ENCODE measurements at places on chromosomes 6 and 20.

GRCh38 chr20:47062226-47062890 lies 167.7 kb downstream of the EYA2 start:
- DNase-seq = no peak

DNA sequence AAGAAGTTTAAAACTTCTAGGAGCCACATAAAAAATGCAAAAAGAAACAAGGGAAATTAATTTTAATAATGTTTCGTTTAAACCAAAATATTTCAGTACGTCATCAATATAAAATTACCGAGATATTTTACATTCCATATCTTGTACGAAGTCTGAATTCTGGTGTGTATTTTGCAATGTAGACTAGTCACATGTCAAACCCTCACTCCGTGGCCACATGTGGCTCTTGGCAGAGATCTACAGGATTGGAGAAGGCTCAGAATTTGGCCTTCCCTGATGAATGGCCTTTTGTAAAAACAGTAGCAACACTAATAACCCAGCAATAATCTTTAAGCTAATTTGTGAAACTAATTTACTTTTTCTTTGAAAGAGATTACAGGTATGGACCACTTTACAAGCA lies 217.1 kb downstream of the PRL start:
- no peak for DNase-seq

DNA sequence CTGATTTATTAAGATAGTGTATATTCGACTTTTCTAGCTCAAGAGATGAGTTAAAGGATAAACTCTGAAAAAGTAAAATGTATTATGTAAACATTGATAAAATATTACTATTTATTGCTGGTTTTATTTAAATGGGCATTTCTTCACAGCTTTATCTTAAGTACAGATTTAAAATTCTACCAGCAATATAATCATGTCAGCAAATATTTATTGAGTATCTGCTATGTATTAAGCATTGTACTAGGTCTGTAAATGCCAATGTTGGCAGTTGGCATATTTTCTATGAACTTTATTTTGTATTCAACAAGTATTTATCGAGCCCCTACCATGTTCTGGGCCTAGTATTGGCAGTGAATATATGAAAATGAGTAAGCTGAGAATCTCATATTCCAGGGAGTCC lies 231.0 kb downstream of the FARS2 start:
- no peak for DNase-seq

DNA sequence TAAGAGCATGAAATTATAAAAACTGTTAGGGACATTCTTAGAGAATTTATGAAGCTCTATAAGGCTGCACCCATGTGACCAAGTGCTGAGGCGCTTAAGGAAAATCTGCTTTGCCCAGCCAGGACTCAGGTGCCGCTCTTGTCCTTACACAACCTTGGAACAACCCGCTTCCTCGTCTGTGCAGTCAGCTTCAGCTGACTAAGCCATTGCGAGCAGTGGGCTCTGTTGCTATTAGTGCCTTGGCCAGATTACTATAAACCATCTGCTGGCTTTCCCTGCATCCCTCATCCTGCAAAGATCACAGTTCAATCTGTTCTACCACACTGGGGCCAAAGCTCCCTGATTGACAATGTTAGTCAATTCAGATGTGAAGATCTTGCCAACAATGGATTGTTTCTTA lies 89.1 kb upstream of the E2F3 start:
- no peak for DNase-seq

GRCh38 chr20:57897156-57897874 lies 187.5 kb upstream of the PMEPA1 start:
- DNase-seq = no peak

DNA sequence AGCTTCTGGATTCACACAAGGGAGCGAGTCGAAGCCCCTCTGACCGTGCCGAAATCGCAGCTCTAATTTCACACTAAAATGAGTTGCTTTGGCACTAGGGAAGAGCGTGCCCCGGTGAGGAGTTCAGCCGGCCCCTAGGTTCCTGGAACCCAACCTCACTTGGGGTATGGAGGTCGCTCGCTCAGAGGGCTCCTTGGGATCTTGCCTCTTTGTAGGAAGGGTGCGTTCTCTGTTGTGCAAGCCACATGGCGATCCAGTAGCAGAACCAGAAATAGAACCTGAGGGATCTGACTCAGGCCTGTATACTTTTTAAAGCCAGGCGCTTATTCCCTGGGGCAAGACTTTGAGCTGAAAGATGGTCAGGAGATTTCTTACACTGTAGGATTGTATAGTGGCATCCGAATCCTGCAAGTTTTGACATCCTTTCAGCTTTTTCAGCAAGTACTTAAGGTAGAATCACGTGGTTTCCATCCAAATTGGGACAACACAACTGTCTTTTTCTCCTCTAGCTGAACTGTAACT lies 861 bp upstream of the RALGAPA2 start:
- no peak for DNase-seq

DNA sequence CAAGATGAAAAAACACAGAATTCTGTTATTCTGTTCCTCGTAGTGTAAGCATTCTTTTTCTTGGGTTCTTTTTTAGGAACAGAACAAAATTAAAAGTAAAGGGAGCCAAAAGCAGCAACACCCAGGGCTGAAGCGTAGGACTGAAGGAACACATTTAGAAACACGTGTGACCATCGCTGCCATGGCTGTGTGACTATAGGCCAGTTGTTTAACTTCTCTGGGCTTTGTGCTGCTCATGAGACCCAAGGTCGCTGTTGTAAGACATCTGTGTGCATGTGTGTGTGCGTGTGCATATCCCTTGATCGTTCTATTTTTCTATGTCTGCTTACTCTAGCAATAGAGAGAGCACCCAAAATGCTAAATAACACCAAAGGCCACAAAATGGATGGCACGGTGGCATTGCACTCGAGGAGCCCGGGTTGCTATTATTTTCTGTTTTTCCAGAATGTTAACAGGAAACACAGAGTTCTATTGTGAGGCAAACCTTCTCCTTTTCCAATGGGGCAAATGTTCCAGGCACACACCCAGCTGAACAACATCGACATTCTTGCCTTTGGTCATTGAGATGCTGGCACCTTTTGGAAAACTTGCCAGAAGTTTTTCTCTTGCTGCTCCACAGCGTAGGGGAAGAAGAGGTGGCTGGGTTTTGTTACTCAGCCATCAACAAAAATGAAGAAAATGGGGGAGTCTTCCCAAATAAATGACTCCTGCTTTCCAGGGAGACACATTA lies 267.8 kb upstream of the ECI2 start:
- no peak for DNase-seq

DNA sequence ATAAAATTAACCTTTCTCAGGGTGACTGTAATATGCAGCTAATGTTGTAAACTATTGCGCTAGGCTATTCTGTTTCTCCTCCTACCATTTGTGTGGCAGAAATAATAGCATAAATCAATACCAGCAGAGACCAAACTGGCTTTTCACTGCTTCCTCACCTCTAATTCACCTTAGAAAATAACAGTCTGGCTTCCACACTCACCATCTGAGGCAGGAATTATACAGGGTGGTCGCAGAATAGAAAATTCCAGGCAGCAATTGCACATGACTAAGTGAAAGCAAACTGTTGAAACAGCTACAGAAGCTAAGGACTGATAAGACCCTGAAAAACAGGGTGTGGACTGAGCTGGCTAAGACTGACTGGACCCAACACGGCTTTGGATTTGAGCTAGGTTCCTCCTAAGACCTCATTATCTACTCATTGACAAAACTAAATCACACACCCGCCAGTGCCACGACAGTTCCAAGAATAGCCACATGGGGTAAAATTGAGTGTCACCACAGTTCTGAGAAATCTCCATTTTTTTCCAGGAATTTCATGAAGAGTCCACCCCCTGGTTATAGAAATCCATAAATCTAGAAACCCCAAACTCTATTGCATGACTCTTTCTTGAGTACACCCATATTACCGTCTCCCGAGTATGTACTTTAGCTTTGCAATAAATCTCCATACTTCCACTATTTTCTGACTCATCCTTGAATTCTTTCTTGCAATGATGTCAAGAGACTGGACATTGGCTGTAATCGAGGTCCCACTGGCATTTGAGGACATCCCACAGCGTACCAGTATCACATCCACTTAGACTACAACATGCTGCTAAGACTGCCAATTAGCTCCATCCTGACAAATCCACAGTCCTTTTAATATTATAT lies 60.9 kb upstream of the KCNQ5 start:
- DNase-seq = no peak

All from RWPE1 (cell line).